Stimulated activated CD4-positive, alpha-beta T cell treated with anti-CD3 and anti-CD28 coated beads, Interleukin-1b, Interleukin-23, amount 100 ng/mL, for 1 hour (primary cell): ENCODE measurements at places on chromosomes 12 and 14.
A peak's percentile ranks its signal among the peaks of the same experiment; 100 is the strongest.

DNA sequence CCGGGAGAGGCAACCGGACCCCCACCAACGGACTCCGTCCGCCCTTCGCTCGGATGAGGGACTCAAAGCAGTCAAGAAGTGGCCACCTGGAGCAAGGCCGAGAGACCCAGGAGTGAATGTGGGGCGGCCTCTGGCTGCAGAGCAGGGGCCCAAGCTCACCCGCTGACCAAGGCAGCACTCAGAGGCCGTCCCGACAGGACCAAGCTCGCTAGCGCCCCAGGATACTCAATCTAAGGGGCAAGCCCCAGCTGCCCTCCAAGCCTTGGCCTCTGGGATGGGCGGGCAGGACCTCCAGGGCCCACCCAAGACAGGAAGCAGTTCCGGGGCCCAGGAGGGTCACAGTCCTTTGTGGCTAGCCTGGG is 936 bp downstream of the AKT1 start:
- DNase-seq = no peak

- peak; percentile 44 for DNase-seq
These were observed 494 bp downstream of the GCH1 start for GRCh38 chr14:54902143-54902520.

- DNase-seq = no peak
These were observed 11.6 kb upstream of the SCN8A start for GRCh38 chr12:51579321-51579850.

DNA sequence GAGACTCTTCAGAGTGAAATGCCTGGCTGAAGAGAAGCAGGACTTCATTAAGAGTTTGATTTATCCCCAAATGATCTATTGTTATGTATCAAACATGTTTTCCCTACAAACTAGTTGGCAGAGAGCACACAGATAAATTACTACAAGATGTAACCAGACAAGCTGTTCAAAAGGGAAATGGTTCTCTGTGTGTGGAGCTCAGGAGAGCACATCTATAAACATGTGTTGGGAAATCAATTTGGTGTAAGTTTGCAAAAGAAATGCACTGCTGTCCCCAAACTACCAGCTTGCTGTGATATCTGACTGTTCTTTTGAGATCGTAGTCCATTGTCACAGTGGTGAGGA is 159.2 kb downstream of the PAH start:
- DNase-seq = no peak

- no peak for DNase-seq
These were observed 16.6 kb downstream of the KCTD10 start for GRCh38 chr12:109460538-109460937.

GRCh38 chr12:94575645-94576403 is 74.5 kb downstream of the TMCC3 start:
- no peak for DNase-seq

DNA sequence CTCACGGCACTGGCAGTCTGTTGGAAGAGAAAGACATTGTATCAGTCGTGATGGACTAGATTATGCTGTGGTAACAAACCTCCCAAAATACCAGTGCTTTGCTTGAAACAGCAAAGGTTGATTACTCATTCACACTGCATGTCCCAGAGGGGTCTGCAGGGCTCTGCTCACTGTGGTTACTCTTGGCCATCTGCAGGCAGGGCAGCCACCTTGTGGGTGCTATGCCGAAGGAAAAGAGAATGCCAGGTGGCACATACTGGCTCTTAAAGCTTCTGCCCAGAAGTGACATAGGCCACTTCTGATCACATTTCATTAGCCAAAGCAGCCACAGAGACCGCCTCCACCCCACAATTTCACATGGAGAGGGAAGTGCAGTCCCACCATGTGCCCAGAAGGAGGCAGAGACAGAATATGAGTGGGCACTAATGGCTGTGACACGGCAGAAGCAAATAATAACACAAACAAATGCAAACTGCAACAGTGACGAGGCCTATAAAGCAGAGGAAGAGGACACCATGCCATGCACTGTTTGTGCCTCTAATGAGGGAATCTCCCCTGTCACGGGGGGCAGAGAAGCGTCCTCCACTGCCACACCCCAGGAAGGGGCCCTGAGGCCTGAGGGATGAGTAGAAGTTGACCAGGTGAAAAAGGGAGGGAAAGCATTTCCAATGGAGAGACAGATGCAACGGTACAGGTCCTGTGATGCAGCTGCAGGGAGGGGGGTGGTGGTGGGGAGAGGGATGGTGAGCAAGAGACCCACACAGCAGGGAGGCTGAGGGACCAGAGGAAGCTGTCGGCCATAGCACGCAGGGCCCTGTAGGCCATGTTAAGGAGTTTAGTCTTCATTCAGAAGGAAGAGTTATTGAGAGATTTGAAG is 51.7 kb upstream of the KICS2 start:
- DNase-seq = no peak

DNA sequence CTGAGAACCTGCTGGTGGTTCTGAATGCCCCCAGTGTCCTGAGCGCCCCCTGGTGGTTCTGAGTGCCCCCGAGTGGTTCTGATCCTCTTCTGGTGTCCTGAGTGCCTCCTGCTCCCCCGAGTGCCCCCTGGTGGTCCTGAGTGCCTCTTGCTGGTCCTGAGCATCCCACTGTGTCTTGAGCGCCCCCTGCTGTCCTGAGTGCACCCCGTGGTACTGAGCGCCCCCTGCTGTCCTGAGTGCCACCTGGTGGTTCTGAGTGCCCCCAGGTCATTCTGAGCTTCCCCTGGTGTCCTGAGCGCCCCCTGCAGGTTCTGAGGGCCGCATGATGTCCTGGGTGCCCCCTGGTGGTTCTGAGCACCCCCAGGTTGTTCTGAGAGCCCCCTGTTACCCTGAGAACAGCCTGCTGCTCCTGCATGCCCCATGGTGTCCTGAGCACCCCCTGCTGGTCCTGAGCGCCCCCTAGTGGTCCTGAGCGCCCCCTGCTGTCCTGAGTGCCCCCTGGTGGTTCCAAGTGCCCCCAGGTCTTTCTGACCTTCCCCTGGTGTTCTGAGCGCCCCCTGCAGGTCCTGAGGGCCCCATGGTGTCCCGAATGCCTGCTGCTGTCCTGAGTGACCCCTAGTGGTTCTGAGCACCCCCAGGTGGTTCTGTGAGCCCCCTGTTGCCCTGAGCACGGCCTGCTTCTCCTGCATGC is 1165.4 kb downstream of the TMEM121 start:
- DNase-seq = peak; percentile 39

- no peak for DNase-seq
These were observed 3.7 kb downstream of the NFKBIA start for GRCh38 chr14:35400648-35401421.

DNA sequence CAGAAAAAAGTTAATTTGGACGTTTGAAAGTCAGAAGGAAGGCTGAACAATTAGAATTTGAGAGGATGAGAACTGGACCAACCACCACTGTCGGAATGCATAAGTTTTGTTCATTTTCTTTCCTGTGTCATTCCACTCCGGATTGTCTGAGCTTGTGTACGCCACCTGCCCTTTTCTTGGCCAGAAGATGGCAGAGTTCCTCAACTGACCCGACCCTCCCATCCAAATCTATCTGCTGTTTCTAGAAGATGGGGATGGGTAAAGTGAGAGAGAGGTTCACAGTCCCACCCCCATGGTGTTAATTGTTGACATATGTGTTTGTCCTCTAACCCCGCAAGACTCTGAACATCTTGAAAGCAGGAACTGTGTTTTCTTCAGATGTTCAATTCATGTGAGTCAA is 388.0 kb downstream of the VRK1 start:
- DNase-seq = no peak

- DNase-seq = no peak
These were observed 55.3 kb upstream of the ATF1 start for GRCh38 chr12:50708631-50709030.

DNA sequence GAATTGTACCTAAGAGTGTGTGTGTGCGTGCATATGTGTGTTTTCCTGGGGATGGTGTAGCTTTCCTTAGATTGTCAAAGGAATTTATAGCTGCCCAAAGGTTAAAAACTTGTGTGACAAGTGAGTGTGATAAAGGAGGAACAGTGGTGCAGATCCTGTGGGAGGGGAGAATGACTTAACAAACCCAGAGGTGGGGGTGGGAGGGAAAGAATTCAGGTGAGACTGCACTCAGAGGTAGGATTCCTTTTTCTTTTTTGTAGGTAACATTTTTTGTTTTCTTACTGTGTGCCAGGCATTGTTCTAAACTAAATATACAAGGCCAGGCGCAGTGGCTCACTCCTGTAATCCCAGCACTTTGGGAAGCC is 45.3 kb upstream of the SINHCAF start:
- DNase-seq = no peak

DNA sequence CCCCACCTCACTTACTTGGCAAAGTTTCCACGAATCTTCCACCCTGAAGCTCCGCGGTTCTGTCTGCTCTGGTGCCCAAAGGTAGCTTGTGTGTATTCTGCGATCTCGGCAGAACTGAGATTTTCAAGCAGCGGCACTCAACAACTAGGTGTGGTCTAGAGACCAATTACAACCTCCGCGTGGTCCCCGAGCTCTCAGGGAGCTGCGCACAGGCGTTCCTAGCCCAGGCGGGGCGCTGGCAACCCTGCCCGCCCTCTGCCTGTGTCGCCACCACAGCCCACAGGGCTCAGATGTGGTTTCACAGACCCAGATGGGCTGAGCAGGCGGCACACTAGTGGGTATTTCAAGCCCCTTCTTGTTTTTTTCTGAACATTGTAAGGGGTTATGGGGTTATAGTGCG is 1.5 kb upstream of the DIABLO start:
- no peak for DNase-seq

- no peak for DNase-seq
These were observed 1838.6 kb upstream of the SEL1L start for GRCh38 chr14:83372271-83372670.

DNA sequence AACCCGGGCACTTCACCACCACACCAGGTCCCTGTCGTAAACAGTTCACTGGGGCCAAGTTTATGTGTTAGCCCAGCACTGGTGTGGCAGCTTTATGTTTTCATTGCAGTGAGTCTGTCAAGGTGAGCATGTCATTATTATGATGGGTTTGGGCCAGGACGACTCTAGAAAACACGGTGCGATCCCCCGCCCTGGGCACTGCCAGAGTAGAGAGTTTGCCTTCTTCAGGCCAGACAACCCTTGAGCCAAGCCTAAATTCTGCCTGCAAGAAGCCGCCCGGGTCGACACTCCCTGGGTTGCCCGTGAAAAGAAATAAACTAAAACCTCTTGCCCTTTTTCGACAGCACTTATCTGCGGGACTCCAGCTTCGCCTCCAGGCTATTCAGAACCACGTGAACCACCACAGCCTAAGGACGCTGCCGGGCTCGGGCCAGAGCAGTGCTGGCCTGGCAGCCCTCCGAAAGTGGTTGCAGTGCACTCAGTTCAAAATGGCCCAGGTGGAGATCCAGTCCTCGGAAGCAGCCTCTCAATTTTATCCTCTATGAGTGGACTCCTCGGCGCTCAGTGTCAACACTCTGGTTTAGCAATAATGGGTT is 81.8 kb downstream of the PRIMA1 start:
- DNase-seq = no peak

- DNase-seq = no peak
These were observed 8.4 kb downstream of the KCNH3 start for GRCh38 chr12:49547090-49547690.

DNA sequence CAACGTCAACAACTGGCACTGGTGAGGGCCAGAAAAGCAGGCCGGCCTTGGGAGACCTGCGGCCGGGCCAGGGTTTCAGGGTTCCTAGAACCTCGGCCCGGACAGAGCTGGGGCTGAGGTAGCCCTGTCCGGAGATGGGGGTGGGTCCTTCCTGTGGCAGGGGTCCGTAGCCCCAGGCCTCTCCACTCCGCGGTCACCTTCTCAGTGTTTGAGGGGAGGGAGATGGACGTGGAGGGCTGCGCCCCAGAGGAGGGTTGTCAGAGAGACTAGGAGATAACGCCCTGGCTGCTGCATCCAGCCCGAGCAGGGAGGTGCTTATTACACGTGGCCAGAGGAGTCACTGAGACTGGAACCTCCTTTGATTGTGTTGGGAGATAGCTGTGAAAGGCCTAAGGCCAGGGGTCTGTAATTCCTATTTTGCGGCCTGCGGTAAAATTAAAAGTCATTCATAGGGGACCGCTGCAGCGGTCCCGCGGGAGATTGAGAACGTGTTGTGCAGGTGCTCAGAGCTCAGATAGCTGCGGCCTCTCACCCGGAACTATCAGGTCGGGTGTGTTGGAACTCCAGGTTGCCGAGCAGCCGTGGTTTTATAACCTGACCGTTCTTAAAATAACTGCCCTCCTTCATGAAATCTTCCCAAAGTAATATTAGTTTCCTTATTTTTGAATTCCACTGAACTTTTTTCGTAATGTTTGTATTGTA is 507 bp downstream of the AHSA1 start:
- no peak for DNase-seq

DNA sequence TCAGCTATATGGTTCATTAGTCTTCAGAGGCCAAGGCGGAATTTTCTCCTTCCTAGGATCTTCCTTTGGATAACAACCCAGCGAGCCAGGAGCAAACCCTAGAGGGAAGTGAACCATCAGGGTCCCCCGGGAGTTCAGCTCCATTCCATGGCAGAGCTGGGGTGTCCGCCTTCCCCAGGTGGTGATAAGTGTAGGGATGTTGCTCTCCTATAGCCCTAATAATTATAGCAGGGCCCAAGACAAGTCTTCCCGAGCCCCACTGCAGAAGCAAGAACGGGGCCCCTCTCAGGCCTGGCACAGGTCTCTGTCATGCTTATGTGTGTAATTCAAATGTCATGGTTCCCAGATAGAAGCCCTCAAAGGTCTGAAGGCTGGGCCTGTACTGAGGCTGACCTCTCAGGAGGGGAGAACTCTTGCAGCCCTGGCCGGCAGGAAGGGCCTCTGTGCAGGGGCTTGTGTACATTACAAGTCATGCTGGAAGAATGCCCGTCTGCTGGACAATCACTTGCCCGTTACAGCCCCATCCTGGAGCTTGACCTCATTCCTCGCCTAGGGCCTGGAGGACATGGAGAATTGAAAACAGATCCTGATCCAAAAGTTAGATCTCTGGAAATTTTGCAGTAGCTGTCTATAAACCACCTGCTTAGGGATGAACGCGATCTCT is 17.3 kb downstream of the LRTM2 start:
- DNase-seq = no peak

GRCh38 chr12:130418251-130418650 is 80.6 kb downstream of the PIWIL1 start:
- DNase-seq = no peak

GRCh38 chr12:92421701-92422100 is 276.1 kb upstream of the BTG1 start:
- no peak for DNase-seq

DNA sequence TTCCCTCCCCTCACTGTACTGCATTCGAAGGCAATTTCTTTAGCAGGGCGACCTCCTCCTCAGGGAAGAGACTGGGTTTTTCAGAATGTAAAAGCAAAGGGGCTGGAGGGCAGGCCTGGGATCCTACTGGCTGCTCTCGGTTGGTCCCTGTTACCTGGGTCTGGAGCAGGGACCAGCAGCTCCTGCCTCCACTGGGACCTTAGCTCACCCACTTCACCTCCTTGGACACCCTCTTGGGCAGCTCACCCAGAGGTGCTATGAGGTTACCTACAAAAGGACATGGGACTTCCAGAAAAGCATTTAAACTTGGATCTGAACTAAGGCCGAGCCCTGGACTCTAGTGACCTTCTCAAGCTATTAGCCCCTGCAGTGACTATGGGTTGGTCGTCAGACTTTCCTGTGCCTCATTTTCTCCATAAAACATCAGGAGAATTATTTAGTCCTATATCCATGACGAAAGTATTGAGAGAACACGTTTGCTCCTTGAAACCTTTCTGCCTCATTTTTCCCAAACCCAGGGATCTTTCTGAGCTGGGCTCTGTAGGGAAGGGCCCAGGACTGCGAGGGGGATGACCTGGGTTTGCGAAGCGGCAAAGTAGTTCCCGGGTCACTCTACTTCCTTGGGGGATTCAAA is 65.0 kb downstream of the FBXL14 start:
- DNase-seq = no peak
